Hematopoietic multipotent progenitor cell treated with erythropoietin and hydrocortisone succinate and interleukin-3 and kit ligand, for 8 days (in vitro differentiated cells): ENCODE measurements at places on chromosomes 7 and 10.

- no peak for DNase-seq
These were observed 9.2 kb downstream of the INPP5A start for GRCh38 chr10:132546567-132547420.

DNA sequence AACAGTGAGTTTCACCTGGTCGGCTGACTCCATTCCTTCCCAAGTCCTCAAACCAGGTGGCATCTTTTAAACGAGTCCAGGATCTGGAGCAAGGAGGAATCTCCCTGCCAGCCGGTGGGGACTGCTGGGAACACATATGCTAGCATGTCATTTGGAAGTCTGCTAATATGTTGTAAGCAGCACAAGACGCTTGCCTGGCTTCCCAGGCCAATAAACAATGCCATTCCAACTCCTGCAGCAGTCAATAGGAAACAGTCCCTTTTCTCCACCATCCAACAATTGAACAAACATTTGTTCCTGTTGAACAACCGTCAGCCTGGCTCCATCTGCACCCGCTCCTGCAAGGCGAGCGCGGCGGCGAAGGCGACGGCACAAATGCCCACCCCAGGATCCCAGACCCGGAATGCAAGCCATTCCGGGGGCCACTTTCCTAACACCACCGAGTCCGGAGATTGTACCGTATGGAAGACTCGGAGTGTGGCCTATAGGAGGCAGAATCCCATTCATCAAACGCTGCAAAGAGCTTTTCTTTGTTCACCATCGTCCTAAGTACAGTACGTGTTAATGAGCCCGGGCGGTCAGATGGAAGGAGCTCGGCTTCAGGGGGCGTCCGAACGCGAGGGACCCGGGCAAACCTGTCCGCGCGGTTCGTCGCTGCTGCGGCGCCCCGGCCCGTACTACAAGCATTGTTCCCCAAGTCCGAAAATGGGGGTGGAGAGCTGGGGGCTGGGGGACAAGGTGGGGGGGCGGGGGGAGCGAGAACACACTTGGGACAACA is 1.6 kb downstream of the FAM53B start:
- peak; percentile 71 for DNase-seq

DNA sequence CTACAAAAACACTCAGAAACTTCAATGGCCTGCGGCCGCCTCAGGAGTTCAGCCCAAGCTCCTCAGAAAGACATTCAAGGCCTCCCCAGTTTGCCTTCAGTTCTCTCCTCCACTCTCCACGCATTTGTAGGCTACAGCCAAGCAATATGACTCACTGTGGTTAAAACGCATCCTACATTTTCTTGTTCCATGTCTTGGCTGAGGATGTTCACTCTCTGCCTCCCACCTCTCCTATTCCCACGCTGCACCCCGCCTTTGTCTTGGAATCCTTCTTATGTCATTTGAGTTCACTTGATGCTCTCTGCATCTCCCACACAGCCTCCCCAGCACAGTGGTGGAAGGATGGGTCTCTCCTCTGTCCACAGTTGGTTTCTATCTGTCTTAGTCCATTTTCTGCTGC is 184.8 kb downstream of the NPSR1 start:
- no peak for DNase-seq

DNA sequence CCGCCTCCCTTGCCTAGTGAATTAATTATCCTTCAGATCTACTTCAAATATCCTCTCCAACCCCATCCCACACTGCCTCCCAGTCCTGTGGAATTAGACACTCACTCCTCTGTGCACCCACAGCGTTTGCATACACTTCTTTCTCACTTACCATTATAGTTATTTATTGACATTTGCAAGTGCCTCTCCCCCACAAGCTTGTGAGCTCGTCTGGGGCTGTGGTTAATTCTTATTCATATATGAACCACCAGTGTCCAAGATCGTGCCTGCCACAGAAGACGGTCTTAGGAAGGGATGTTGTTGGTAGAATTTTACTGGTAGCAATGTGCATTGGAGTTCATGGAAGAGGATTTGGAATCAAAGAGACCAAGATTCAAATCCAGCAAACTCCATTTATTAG is 68.1 kb upstream of the AOAH start:
- DNase-seq = no peak

DNA sequence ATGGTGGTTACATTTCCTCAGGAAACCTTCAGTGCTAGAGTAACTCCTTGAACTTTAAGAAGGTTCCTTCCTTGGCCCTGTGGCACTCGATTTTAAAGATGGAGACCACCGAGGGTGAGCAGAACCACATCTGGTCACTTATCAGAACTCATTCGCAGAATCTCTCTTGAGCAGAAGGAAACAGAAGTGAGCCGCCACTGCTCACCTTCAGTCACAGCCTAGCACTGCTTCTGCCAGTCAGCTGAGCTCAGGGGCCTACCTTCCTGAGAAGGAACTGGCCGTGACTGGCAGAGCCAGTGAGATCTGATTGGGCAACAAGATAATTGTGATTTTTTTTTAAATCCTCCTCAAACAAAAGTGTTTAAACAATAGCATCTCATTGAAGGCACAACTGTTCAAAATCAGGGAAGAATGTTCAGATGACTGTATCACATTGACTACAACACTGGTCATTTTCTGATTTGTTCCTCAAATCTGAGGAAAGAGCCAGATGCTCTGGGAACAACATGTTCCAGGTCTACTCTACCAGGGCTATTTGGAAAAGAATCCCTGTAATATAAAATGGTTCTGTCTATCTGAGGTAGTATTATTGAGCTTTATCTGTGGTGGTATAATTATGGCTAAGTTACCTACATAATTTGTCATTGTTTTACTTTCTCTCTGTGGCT is 2.7 kb upstream of the SYPL1 start:
- DNase-seq = no peak

DNA sequence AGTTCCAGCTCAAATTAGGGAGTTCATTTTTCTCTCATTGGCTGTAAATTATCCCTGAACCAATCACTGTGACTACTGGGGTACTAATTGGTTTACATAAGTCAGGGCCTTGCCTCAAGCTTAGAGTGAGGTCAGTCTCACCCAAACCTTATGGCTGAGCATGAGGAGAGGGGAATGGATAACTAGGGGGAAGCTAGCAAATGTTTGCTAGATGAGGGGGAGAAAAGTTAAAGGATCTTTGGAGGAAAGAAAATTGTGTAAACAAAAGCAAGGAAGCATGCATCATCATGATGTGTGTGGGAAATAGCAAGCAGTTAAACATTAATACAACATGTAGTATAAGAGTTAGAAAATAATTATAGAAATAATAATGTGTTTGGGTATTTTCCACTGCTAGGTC is 121.9 kb downstream of the BBS9 start:
- DNase-seq = no peak

- no peak for DNase-seq
These were observed 549.1 kb downstream of the LRMDA start for GRCh38 chr10:75980419-75981002.

DNA sequence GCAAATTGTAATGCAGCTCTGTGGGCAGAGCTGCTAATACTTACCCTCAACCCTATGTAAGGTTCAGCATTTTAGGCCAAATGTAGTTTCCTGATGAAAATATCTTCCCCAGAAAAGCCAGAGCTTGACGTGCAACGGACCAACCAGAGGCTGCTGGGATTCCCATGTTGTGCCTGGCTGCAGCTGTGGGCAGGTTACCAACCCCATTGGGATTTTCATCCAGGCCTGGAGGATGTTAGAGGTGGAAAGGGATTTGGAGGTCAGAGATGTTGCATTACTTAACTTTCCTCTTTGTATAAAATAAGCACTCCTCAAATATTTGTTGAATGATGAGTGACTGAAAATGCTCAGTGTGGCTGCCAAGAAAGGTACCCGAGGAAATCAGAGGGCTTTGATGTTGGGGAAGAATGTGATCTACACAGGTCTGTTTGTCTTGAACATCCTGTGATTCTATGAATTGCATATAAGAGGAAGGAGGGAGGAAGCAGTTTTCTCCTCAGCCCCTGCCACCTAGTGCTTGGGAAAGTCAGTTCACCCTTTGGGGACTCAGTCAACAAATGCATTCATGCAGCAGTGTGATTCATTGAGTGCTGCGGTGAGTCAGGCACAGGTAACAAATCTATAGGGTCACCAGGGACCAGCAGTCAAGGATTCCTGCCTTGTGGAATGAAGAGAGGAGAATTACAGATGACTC is 487.2 kb downstream of the RPS24 start:
- DNase-seq = no peak

DNA sequence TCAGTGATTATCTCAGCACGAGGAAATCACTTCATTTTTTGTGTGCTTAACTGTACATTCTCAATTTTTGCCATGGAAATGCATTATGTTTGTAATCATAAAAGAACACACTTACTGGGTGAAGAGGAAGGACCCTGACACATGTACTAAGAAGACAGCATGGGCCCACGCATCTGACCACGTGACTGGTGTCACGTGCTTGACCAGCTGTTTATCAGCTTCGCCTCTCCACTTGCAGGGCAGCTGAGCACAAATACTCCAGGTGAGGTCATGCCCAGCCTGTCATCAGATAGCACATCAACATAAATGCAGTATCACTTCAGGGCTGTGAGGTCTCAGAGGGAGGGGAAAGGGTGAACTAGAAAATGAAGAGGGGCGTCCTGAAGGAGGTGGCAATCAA is 179.8 kb downstream of the EBF3 start:
- DNase-seq = no peak

DNA sequence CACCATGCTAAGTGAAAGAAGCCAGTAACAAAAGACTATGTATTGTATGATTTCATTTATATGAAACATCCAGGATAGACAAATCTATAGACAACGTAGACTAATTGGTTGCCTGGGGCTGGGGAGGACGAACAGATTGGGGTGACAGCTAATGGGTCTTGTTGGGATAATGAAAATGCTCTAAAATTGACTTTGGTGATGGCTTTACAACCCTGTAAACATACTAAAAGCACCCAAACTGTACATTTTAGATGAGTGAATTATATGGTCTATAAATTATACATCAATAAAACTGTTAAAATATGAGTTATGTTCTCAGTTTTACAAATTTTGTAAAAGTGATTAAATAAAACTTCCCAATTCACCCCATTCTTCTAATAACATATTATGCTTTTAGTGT is 261.5 kb downstream of the ELMO1 start:
- DNase-seq = no peak

- peak; percentile 57 for DNase-seq
These were observed 56.0 kb upstream of the BTRC start for GRCh38 chr10:101297901-101298486.

- DNase-seq = no peak
These were observed 417.9 kb downstream of the IPMK start for GRCh38 chr10:57849691-57850357.

- DNase-seq = no peak
These were observed 26.3 kb upstream of the SMURF1 start for GRCh38 chr7:99170065-99170729.

- DNase-seq = peak; percentile 9
These were observed 217.2 kb upstream of the MKLN1 start for GRCh38 chr7:131110297-131111080.
